NCI-H524 treated with DMSO at 0.1 percent for 48 hours (cell line): ENCODE measurements at places on chromosomes 3 and 15.
A peak's percentile ranks its signal among the peaks of the same experiment; 100 is the strongest.

- DNase-seq, result no peak
Measured at GRCh38 chr15:71728881-71729280, 81.5 kb upstream of the NR2E3 start.

- no peak for DNase-seq
Measured at GRCh38 chr3:186220911-186221645, 112.2 kb upstream of the ETV5 start.

DNA sequence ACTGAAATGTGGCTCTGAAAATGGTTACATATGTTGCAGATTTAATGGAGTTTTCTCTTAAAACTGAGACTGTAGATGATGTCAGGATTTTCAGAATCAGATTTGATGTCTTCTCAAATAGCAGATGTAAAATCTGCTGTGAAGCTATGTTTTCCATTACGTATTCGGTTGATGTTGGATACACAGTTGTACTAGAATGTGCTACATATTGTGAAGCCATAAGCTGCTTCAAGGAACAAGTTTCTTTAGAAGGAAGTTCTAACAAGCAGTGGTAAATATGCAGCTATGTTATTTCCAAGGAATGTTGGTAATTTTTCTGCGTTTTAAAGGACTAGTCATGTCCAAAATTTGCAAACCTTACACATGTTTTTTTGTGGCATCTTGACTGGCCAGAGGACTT lies 197.7 kb downstream of the RBMS3 start:
- DNase-seq, result no peak

- DNase-seq, result no peak
Measured at GRCh38 chr3:172152874-172153273, 113.5 kb downstream of the FNDC3B start.

GRCh38 chr15:55588815-55589115 lies 620 bp upstream of the PYGO1 start:
- DNase-seq, result no peak

DNA sequence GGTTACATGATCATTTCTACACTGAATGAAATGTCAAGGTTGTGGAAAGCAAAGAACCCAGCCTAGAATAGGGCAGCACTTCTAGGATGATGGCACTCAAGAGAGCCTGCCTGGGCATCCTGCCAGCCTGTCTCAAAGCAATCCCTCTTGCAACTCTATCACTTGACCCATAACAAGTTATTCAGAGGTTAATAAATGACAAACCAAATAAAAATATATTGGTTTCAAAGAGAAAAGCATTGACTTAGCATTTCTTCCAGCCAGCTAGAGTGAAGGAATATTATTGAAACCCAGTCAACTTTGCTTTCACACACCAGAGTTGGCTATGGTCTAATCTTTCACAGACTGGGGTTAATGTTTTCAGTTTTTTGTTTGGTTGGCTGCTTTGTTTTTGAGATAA lies 214.6 kb upstream of the UBE2E2 start:
- DNase-seq, result no peak

DNA sequence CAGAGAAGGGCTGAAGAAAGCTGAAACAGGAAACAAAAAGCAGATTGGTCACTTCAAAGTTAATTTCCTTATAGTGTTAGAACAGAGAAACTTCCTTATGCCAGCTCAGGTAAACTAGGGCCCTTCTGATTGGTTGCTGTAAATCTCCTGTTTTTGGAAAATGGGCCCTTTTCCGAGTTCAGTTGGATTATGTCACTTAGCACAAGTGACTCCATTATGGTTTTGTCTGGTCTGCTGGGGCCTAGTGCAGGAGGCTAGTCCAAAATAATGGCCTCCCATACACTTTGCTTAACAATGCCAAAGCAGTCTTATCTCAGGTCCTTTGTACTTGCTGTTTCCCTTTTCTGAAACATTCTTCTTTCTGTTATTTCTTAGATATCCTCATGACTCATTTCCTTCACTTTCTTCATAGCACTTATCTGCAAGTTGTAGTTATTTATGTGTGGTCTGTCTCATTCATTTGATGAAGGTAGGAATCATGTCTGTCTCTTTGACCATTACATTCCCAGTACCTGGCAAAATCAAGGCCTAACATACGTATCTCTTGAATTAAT lies 7.7 kb upstream of the DCP1A start:
- DNase-seq, result no peak

GRCh38 chr3:132268956-132269355 lies 48.3 kb upstream of the ACP3 start:
- no peak for DNase-seq

DNA sequence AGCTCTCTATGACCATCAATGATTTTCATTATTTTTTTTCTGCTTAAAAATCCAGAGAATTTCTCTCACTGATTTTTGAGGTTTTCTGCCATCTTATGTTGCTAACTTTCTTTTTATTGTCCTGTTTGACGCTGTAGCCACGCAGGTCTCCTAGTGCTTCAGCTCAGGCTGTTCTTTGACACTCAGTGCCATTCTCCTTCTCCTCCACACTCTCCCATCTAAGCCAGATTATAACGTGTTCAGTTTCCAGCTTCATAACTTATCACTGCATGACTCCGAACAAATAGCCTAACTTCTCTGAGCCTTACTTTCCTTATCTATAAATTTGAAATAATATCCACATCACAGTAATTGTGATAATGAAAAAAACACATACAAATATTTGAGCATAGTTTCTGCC lies 22.8 kb upstream of the ST3GAL6 start:
- DNase-seq, result no peak

DNA sequence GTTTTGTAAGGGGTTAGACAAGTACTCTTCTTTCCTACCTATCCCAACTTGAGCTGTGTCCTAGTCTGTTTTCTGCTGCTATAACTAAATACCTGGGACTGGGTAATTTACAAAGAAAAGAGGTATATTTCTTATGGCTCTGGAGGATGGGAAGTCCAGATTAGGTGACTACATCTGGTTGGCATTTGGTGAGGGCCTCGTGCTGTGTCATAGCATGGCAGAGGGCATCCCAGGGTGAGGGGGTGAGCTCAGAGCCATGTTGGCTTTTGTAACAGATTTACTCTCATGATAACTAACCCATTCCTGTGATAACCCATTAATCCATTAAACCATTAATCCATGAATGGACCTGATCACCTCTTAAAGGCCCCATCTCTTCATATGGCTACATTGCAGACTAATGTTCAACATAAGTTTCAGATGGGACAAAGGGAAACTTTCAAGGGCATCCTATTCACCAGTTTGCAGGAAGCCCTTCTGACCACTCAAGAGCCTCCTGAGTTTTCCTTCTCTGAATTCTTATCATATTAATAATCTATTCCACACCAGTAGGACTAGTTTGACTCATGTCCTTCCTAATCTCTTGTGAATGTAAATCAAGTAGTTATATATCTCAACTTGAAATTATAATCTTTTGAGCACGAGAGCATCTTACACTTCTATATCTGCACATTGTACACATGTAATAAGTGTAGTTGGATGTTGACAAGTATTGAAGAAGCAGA lies 185.7 kb upstream of the ZPLD1 start:
- DNase-seq, result no peak

DNA sequence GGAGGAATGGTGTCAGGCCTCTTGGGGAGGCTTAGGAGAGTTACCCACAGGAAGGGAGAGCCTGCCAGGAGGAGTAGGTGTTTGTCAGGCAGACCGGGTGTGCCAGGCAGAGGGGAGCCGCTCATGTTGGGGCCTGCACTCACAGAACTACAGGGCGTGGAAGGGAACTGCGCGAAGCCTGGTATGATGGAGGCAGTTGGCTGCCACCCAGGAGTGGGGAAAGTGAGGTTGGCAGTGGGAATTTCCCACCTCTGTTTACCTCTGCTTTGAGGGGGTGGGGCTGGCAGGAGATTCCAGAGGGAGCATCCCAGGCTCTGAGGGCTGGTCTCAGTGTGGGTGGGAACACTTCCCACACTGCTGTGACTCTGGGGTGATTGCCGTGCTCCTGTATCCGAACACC lies 99.9 kb downstream of the SLCO3A1 start:
- DNase-seq, result no peak

DNA sequence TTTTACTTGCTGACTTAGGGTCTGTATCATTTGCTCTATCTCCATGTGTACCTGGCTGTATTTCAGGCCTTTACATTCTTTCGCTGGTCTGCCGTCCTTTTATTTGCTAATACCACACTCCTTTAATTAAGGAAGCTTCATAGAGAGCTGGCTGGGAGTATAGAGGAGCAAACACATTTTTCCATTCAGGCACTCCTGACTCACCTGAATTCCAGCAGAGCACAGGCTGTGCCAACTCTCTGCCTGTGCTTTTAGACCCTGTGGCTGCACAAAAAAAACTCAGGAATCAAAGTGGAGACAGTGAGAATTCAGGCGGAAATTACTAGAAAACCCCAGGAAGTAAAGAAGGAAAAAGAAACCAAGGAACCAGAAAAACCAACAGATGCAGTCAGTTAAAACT lies 29.0 kb upstream of the ATP10A start:
- DNase-seq, result no peak

DNA sequence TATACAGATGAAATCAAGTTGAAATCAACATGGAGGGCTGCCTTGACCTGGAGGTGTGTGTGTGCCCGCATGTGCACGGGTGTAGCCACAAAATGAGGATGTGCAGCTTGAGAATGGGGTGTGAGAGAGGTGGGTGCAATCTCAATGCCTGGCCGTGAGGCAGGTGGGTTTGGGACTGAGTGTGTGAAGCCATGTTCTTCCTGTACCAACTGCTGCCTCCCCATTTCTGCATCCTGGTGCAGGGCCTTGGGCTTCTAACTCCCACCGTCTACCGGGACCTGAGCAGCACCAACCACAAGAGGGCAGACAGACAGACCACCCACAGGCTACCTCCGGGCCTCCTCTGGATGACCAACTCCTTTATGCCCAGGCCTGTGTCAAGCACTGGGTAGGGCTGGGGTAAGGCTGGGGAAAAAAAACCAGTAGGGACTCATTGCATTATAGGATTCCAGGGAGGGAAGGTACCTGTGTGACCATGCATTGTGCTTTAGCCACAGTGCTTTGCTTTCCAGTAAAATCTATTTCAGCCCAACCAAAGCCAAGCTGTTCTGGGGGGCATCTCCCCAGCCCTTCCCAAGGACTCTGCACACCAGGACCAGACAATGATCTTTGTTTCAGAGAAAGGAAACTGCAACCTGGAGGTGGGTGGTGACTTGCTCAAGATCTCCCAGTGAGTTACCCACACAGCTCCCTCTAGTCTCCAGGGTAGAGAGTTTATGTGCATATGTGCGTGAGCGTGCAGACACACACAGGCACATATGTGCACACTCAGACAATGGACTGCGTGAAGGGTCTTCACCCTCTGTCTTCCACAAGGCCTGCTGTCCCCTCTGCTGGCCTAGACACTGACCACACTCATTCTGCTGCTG lies 162.2 kb upstream of the TLE3 start:
- DNase-seq, result no peak

DNA sequence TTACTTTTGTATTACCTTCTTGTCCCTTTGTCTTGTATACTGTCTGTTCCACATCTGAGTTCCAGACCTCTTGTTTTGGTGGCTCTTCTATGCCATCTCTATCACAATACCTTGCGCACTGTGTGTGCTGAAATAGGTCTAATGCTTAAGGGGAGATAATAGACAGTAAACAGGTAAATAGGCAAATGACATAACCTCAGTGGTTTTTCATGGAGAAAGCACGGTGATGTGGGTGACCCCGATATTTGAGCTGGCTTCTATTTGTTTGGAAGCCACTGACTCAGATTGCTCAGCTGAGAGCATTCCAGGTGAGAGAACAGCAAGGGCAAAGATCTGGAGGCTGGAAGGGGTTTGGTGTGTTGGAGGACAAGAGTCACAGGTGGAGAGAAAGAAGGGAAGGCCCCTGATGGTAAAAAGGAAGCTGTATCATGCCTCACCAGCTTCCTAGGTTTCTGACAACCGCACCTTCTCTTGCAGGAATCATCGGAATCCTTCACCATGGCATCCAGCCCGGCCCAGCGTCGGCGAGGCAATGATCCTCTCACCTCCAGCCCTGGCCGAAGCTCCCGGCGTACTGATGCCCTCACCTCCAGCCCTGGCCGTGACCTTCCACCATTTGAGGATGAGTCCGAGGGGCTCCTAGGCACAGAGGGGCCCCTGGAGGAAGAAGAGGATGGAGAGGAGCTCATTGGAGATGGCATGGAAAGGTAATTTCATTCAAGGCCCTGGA lies 795 bp downstream of the MCM2 start:
- DNase-seq, result no peak

DNA sequence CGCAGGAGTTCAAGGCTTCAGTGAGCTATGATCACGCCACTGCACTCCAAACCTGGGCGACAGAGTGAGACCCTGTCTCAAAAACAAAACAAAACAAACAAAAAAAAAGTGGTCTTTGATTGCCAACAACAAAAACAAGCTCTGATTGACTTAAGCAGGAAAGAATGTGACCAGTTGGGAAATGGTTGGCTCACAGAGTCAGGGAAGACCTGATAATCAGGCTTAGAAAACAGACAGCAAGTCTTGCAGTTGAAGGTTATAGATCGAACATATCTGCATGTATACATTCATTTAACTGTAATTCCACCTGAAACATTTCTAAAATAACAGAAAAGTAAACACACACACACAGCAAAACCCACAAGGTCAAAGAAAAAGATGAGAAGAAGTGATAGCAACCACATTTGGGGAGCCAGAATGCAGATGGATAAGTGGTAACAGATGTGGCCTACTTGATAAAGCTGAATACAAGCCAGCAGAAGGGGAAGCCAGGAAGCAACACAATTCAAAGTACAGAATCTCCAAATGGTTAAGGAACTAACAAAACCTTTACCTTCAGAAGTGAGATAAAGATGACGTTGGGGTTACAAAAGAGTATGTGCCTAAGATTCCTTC lies 699.9 kb upstream of the ZNF385D start:
- peak; percentile 66 for DNase-seq

DNA sequence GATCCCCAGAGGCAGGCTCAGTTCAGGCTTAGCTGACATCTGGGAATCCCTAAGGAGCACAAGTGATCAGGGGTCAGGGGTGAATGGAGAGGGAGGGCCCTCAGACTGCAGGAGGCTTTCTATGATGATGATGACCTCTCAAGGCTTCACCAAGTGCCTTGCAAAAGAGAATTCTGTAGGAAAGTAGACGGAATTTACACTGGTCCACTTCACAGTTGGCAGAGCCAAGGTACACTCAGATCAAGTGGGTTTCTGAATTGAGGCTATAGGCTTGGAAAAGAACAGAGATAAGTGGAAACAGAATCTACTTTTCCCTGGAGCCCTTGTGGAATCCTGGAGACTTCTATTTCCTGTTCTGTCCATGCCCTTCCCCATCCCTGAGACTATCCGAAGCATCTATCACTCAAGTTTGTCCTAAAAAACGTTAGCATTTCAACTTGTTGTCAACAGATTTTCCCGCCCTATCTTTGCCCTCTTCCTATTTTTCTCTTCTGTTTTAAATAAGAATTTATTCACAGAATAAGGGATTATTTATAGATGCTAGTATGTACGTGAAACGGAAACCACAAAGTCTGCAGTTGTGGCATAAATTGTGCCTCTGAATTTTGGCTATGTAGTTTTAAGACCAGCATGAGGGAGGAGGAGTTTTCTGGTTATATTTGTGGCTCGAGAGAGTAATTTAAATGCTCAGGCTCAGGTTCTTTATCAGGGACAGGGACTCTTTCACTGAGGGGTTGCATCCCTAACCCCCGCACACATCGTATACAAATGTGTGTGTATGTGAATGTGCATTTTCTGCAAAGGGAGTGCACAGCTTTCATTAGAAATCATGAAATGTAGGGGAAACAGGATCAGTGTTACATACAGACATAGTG lies 12.8 kb downstream of the GCSAM start:
- DNase-seq, result no peak
